ENCODE measurements at places on chromosomes 16 and 17.

GRCh38 chr16:55628306-55628968 is 27.4 kb upstream of the SLC6A2 start:
- no peak for DNase-seq

GRCh38 chr17:41635121-41636097 is 11.0 kb upstream of the KRT17 start:
- DNase-seq, result no peak

- DNase-seq, result no peak
Measured at GRCh38 chr17:47235923-47236322, 17.7 kb upstream of the ITGB3 start.

DNA sequence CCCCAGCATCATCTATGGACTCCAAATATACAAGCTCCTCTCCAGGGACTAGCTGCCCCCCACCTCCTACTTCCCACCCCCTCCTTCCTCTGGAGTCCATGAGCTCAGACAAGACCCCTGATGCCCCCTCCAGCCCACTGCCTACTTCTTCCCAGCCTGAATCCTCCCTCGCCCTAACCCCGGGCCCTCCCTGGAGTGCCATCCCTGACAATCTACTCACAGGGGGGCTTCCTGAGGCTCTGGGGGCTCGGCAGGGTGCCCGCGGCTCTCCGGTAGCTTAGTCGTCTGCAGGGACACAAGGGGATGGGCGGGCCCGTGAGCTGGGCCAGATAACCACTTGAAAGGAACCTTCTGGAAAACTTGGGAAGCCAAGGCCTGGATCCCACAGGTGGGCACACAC is 15.1 kb downstream of the MPP3 start:
- DNase-seq, result no peak

DNA sequence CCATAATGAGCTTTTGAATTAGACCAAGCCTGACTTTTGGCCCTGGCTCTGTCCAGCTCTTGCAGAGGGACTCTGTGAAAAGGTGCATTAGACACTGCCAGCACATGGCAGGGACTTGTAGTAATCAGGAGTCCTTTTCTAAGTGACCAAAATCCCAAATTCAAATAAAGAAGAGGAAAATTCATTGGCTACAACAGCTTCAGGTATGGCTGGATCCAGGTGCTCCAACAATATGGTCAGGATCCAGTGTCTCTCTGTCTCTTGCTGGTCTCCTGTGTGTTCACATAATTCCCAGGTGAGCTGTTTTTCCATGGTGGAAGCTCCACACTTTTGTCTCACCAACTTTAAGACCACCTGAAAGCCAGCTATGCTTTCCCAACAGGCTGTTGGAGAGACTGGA is 358.8 kb upstream of the TNRC6C start:
- DNase-seq, result no peak

Data from activated CD4-positive, alpha-beta T cell treated with anti-CD3 and anti-CD28 coated beads for 1 hour (primary cell).